ENCODE measurements at places on chromosomes 12 and 14. TPM values are rescaled to one million over a fixed set of nuclear protein-coding genes. Genes with fewer than 3 reads are reported as not detected.

- DNase-seq, result no peak
Measured at GRCh38 chr14:76337635-76338545, 38.0 kb upstream of the ESRRB start.

GRCh38 chr12:108502922-108503321 is 12.2 kb upstream of the FICD start:
- no peak for DNase-seq

GRCh38 chr12:24014240-24014639 is 64.8 kb upstream of the SOX5 start:
- DNase-seq, result no peak

DNA sequence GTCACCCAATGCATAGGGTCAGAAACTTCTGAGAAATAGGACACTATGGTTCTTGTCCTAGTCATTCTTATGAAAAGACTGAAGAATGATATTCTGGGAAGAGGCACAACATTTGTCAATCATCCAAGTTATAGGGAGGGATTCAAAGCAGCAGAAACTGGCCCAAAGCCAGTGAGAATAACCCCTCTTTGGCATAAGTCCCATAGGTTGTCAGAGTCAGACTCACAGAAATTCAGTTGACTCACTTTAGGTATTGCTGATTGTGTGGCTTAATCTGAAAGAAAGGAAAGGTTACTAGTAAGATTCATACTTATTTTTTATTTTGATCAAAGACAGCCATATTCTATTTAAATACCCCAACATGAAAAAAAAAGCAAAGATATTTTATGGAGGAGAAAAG is 151.0 kb downstream of the SRGAP1 start:
- DNase-seq, result no peak

DNA sequence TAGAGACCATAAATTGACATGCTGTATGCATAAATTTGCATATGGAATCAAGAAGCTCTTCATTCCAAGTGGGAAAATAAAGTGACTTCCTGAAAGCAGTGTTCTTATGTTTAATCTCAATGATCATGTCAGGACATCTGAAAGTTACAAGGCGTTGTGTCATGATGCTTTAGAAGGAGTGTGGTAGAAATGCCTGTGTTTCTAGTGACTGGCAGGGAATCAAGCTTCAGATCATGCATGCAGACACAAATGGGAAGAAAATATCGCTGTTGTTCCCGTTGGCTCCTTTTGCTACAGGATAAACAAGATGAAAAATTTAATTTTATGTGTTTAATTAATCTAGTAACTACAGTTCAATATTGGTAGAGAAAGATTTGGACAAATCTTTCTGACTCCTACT is 298.1 kb upstream of the SYT1 start:
- no peak for DNase-seq

DNA sequence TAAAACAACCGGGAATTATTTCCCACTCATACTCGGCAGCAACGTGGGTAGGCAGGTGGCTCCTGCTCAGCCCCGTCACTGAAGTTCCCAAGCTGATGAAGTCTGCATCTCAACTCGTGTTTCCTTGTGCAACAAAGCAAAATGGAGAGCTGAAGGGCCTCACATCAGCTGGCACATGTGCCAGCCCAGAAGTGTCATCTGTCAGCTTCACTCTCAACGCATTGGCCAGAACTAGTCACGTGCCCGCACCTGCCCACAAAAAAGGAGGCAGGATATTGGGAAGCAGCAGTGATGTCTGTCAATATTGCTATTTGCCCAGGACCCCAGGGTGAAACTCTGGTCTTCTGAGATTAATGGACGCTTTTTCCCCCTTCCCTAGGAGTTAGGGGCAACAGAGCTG is 344.0 kb downstream of the BCL11B start:
- DNase-seq, result no peak

Gene GLTP
- 34.2 TPM for polyA plus RNA-seq

DNA sequence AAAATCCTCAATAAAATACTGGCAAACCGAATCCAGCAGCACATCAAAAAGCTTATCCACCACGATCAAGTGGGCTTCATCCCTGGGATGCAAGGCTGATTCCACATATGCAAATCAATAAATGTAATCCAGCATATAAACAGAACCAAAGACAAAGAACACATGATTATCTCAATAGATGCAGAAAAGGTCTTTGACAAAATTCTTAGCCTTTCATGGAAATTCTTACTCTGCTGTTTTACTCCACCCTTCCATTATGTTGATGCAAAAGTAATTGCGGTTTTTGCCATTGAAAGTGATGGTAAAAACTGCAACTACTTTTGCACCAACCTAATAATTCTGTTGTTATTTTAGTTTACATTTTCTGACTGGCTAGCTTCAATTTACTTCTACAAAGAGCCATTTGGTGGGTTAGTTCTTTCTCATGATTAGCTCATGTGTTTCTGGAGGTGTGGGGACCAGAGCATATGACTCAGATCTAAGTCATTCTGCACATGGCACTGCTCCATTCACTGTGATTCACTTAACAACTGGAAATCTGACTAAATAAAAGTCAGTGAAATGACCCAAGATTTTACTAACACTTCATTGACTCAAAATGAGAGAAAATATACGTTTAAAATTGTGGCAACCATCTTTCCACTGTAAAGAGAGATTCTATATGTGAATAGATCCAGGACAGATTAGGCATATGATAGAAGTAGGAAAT is 99.9 kb downstream of the TMTC3 start:
- DNase-seq, result no peak

- no peak for DNase-seq
Measured at GRCh38 chr12:11769723-11770514, 120.4 kb downstream of the ETV6 start.

GRCh38 chr14:49892301-49892635 is 614 bp upstream of the ARF6 start:
- peak; percentile 60 for DNase-seq

Gene TMPRSS12
- polyA plus RNA-seq, result 0.10 TPM

- DNase-seq, result no peak
Measured at GRCh38 chr12:78406828-78407227, 457.7 kb upstream of the SYT1 start.

Gene RNF10
- polyA plus RNA-seq, result 187 TPM

DNA sequence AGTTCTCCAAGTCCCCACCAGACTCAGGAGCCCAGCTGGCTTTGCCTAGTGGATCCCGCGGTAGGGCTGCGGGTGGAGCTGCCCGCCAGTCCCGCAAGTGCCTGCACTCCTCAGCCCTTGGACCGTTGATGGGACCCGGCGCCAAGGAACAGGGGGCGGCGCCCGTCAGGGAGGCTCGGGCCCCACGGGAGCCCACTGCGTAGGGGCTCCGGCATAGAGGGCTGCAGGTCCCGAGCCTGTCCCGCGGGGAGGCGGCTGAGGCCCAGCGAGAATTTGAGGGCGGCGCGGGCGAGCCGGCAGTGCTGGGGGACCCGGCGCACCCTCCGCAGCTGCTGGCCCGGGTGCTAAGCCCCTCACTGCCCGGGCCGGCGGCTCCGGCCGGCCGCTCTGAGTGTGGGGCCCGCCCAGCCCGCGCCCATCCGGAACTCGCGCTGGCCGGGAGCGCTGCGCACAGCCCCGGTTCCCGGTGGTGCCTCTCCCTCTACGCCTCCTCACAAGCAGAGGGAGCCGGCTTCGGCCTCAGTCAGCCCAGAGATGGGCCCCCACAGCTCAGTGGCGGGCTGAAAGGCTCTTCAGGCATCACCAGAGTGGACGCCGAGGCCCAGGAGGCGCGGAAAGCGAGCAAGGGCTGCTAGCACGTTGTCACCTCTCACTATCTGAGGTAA is 452.4 kb upstream of the LRFN5 start:
- no peak for DNase-seq

DNA sequence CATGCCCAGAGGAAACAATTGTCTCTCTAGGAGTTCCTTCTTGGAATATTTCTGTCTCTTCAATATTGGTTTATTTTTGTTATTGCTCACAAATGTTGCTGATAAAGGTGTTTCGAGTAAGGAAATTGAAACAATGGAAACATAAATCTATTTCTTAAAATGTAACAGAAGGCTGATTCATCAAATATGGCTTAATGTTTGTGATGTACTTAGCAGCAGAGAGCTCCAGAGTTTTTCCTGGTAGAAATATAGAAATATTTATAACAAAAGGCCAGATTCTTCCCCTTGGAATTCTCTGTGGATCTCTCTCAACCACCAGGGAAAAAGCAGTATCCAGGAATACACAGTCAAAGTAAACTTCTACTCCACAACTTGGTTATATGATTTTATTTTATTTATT is 149.2 kb upstream of the LRIG3 start:
- no peak for DNase-seq

- no peak for DNase-seq
Measured at GRCh38 chr12:8969861-8970411, 19.4 kb upstream of the KLRG1 start.

DNA sequence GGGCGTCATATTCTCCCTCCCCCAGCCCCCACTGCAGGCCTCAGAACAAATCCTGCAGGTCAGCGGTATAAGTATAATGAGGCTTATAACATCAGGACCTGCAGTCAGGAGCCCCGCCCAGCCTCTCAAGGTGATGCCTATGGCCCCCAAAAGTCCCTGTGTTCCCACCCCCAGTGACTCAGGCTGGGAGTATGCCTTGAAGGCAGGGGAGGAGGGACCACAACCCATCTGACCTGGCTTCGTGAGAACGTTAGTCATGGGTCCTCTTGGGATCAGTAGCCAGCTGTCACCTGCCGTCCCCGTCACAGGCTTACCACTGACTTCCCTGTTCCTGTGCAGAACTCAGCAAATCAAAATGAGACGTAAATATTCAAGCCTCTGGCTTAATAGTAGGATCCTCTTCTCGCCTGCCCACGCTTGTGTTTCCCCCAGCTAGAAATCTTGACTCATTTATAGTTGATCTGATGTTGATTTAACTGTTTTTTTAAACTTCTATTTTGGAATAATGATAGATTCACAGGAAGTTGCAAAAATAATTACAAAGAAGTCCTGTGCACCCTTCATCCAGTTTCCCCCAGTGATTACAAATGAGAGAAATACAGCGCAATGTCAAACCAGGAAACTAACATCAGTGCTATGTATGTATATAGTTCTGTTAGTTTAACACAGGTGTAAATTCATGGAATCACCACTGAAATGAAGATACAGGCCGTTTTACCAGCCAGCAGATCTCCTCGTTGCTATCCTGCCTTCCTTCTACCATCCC is 107.5 kb downstream of the ADGRD1 start:
- DNase-seq, result no peak

Gene LRFN5
- polyA plus RNA-seq, result 10.1 TPM

DNA sequence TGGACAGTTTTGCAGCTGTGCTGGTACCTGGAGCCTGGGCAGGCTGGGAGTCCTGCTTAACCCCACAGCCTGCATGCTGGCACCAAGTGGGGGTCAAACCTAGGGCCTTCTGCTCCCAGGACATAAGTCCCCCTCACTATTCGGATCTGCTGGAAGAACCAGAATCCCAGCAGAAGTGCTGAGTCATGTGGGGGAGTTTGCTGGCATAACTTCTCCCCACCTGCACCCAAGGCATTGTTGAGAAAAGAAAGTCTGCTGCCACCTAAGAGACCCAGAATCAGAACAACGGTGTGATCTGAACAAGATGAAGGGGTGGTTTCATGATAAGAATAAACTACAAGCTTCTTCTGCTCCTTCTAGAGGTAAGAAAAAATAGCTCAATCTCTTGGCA is 102.7 kb downstream of the RBM19 start:
- DNase-seq, result no peak

Gene PRDM4
- 47.0 TPM for polyA plus RNA-seq

Gene FSCB
- polyA plus RNA-seq, result not detected

GRCh38 chr12:212415-212714 is 1.6 kb downstream of the SLC6A12 start:
- no peak for DNase-seq

DNA sequence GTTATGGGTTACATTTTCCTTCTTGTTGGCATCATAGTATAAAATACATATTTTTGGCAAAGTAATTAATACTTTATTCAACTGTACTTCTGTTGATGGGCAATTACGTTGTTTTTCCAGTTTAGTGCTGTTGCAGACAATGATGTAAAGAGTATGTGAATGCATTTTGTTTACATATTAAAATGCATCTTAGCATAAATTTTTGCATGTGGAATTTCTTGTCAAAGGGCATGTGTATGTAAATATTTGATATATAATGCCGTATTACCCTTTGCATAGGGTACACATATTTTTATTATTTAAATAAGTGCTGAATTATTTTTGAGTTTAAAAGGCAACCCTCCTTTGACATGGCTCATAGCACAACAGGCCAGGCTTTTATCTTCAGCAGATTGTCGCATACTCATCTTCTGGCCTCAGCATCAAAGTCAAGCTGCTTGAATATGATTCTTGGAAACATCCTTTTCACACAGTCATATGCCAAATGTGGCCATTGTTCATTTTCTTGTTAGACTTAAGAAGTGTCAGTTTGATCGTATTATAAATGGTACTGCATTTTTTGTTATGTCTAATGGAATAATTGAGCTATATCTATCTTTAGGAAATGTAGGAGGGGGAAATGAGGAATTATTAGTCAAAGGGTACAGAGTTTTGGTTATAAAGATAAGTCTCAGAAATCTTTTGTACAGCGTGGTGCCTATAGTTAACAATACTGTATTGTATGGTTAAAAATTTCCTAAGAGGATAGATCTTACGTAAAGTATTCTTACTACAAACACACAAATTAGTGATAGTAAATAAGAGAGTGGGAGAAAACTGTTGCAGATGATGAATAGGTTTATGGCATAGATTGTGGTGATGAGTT is 138.5 kb downstream of the FUT8 start:
- DNase-seq, result no peak

- DNase-seq, result no peak
Measured at GRCh38 chr12:112506513-112507166, 87.9 kb downstream of the PTPN11 start.

- no peak for DNase-seq
Measured at GRCh38 chr14:95424529-95424928, 91.9 kb downstream of the SYNE3 start.

GRCh38 chr14:85817430-85817829 is 287.5 kb downstream of the FLRT2 start:
- DNase-seq, result no peak

DNA sequence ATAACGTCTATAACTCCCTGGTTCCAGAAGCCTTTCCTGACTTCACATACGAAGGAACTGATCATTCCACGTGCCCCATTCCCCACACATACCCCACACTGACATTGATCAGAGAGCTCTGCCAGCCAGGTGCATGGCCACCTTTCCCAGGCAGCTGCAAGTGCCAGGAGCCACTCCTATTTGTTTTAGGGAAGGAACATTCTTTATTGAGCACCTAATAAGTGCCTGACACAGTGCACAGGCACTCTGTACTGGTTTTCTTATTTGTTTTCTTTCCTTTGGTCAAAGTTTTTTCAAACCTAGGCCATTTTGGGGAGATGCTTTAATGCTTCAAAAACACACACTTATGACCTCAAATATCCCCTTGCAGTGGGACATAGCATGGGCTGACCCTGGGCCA is 50.0 kb downstream of the PITPNM2 start:
- DNase-seq, result no peak

- DNase-seq, result no peak
Measured at GRCh38 chr14:101178184-101179072, 274.9 kb upstream of the RTL1 start.

DNA sequence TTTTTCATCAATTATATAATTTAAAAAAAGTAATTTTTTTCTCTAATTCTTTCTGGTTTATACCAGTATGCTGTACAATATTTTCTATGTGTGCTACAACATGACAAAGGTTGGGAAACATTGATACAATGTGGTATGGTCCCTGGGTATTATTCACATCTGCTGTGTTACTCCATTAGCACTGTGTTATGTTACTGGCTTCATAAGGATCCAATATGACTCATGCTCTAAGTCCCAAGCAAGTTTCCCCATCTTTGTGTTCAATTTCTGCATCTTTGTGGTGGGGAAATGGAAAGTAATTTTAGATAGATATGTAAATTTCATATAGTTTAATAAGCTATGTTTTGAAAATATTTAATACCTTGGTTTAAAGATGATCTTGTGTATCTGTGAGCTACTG is 35.8 kb downstream of the FBXO33 start:
- DNase-seq, result no peak
